Lung (tissue), 17 donors: ENCODE measurements at places on chromosomes 3 and 15. TPM values are rescaled to one million over a fixed set of nuclear protein-coding genes. Genes with fewer than 3 reads are reported as not detected.

- DNase-seq, result no peak
Observed at GRCh38 chr3:105752791-105753415, 115.9 kb downstream of the CBLB start.

DNA sequence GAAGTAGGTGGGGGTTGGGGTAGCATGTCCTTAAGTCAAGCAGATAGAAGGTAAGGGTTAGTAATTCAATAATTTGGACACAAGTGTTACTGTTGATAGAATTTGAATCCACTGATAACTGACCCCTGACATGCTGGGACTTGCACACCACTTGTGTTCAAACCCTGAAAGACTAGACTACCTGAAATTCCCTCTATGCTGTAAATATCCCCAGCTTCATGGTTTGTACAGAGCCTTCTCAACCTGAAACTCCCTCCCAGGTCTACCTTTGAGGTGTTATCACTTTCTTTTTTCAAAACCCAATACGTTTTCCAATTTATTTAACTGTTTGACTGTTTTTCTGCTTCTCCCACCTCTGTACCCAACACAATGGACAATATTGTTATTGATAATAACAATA, 459.6 kb downstream of the NLGN1 start:
- no peak for DNase-seq

- no peak for DNase-seq
Observed at GRCh38 chr15:64743691-64744090, 31.7 kb downstream of the RBPMS2 start.

Gene CLDN11
- total RNA-seq, result 6.0 TPM
